SHP77 treated with DMSO at 0.1 percent for 48 hours (cell line): ENCODE measurements at places on chromosomes 11 and 22.

- no peak for DNase-seq
Measured at GRCh38 chr22:50526834-50527801, 1.7 kb upstream of the SCO2 start.

- no peak for DNase-seq
Measured at GRCh38 chr11:120298461-120298860, 26.6 kb upstream of the TLCD5 start.

GRCh38 chr22:27094633-27095308 lies 437.4 kb downstream of the MIAT start:
- DNase-seq: no peak

- no peak for DNase-seq
Measured at GRCh38 chr22:37018815-37019308, 385 bp downstream of the TST start.

GRCh38 chr11:128757886-128758612 lies 64.2 kb downstream of the FLI1 start:
- no peak for DNase-seq

- DNase-seq: no peak
Measured at GRCh38 chr11:86196085-86196696, 48.4 kb upstream of the EED start.
